ENCODE measurements at places on chromosomes 13 and 19.

- no peak for DNase-seq
Measured at GRCh38 chr19:33343859-33344572, 29.5 kb upstream of the CEBPG start.

- DNase-seq = no peak
Measured at GRCh38 chr19:55339889-55340783, 460 bp downstream of the KMT5C start.

DNA sequence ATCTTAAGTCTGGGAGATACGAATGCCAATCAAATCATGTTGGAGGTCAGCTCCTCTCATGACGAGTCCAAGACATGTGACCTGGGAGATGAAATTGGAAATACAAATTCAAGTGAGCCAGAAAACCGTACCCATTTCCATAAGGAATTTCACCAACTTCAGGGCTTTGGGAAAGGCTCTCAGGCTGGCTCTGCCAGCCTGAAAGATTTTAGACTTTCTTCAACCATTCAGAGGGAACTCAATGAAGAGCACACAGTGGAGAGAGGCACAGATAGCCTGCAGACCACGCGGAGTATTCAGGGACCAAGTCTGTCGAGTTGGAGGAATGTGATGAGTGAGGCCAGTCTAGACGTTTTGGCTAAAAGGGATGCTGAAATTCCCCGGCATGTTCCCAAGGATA, 204.6 kb downstream of the MTUS2 start:
- DNase-seq = no peak

DNA sequence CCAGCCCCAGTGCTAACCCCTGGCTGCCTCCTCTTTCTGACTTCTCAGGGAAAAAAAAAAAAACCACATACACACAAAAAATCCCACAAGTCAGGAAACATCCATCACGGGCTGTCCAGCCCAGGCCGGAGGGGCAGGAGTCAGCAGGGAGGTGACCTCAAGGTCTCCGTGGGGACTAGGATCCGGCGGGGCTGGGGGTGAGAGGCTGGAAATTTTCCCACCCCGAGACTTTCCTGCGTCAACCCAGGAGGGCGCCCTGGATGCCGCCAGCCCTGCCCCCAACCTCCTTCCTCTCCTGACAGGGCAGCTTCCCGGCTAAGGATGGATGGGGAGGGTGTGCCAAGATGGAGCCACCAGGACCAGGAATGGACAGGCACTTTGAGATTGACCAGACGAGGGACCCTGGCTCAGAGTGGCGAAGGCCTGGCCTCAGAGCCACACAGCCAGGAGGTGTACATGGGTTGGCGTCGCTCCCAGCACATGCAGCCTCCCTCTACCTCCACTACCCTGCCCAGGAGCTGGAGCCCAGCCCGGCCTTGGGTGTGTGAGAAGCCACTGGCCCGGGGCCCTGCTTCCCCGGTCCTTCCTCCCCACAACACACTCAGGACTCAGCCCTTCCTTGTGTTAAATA, 33.3 kb downstream of the BLOC1S3 start:
- DNase-seq = no peak

DNA sequence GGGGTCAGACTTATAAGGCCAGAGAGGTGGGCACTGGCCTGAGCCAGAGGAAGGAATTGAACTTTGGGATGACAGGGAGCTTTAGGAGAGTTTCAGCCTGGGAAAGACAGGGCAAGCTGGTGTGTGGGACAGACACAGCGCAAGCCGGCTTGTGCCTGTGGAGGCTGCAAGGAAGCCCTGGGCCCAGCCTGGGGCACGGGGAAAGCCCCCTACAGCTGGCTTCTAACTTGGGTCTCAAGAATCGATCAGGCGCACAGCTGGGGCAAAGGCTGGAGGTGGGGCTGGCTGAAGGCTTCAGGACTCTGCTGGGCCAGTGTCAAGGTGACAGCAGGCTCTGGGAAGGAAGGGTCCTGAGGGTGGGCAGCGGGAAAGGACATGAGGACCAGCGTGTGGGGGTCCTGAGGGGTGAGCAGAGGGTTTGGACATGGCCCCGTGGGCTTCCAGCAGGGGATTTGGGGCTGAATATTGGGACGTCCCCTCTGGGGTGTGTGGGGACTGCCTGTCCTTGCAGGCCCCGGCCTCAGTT, 3.0 kb downstream of the PTOV1 start:
- DNase-seq = no peak

DNA sequence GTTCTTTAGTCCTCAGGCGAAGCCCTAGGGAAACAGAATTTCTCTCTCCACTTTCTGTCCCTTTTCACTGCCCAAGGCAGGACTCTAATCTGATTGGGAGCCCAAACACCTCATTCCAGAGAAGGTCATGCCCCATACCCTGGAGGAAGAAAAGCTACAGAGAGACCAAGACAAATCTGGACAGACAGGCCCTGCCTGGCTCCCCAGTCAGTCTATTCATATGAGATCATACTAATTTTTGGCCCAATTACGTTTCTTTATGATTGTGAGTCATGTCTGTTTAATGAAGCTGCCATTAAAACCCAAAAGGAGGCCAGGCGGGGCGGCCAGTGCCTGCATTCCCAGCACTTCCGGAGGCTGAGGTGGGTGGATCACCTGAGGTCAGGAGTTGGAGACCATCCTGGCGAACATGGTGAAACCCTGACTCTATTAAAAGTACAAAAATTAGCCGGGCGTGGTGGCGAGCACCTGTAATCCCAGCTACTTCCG, 3.3 kb upstream of the AP3D1 start:
- no peak for DNase-seq

- no peak for DNase-seq
Measured at GRCh38 chr13:19590423-19590822, 29.1 kb upstream of the TPTE2 start.

- no peak for DNase-seq
Measured at GRCh38 chr13:24684600-24684998, 4.4 kb downstream of the ATP12A start.

All from AG04449 (cell line).